ENCODE measurements at places on chromosomes 4 and X.

GRCh38 chr4:2761035-2761923 lies 5.1 kb upstream of the TNIP2 start:
- DNase-seq = no peak

DNA sequence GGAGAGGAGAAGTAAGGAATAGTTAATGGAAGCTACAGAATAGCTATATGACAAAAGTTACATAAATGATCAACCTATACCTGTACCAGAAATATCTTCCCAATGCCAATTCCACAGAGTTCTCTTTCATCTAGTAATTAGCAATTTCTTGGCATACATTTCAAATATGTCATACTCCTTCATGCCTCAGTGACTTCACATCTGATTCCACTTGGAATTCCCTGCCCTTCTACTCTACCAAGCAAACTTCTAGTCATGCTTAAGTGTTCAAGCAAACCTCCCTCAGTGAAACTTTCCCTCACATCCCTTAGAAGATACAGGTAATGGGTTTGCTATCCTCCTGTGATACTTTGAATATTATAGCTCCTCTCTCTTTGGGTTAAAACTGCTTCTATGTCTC lies 127.1 kb downstream of the KLHL13 start:
- no peak for DNase-seq

DNA sequence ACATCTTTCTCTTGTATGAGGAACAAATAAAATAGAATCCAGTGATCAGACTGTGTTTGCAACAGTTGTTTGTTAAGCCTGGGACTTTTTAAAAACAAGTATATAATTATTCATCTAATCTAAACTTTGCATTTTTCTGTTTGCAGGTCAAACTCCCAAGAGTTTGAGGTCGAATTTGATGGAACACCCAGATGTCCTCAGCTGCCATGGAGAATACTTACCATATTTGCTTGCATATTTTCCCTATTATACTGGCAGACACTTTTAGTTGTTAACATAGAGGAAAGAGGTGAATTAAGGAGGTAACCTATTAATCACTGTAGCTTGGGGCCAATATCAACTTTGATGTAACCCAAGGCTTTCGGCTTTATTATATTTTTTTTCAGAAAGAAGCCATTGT lies 401.5 kb upstream of the DIPK2B start:
- no peak for DNase-seq

- no peak for DNase-seq
Measured at GRCh38 chr4:17476853-17477252, 35.0 kb downstream of the QDPR start.

DNA sequence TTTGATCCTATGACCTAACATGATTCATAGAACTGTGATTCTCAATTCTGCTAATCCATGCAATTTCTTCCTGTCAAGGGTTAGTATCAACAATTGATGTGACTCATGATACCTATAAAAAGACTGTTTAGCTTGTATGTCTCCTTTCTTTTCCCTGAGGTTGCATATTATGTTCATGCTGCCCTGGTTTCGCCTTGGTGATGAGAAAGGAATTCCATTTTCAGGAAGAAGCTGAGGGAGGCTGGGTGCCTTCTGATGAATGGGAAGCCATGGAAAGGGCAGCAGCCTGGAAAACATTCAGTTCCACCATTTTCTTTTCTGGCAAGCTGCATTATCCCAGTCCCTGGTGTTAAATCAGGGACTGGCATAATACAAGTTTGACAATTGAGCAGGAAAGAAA lies 976.5 kb downstream of the RPA4 start:
- no peak for DNase-seq

- no peak for DNase-seq
Measured at GRCh38 chrX:151789179-151789800, 54.7 kb downstream of the CNGA2 start.

GRCh38 chr4:130233377-130234047 lies 1137.6 kb downstream of the C4orf33 start:
- DNase-seq = no peak

DNA sequence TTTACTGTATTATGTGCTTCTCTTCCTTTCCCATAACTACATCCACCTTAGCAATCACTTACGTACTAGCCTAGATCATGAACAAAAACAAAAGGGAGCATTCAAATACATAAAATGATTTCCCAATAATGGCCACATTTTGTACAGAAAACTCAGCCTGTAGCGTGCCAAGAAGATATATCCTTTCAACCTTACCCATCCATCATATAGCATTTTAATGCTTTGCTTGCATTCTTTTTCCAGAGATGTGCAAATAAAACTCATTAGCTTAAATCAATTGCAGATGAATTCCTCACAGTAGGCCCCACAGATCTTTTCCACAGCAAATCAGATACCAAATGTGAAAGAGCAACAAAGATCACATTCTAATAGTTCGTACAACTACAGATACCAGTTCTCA lies 20.8 kb downstream of the GRSF1 start:
- DNase-seq = no peak

DNA sequence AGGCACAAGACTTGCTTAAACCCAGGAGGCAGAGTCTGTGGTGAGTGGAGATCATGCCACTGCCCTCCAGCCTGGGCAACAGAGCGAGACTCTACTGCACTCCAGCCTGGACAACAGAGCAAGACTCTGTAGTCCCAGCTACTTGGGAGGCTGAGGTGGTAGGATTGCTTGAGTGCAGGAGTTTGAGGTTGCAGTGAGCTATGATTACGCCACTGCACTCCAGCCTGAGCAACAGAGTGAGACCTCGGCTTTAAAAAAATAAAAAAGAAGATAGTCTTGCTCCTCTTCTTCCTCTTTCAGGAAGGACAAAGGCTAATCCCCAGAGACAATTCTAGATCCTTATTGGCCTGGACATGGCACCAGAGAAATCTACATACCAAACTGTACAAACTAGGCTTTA lies 5.7 kb upstream of the PPEF2 start:
- no peak for DNase-seq

- peak; percentile 51 for DNase-seq
Measured at GRCh38 chrX:65034668-65035445, 58.6 kb upstream of the ZC4H2 start.

DNA sequence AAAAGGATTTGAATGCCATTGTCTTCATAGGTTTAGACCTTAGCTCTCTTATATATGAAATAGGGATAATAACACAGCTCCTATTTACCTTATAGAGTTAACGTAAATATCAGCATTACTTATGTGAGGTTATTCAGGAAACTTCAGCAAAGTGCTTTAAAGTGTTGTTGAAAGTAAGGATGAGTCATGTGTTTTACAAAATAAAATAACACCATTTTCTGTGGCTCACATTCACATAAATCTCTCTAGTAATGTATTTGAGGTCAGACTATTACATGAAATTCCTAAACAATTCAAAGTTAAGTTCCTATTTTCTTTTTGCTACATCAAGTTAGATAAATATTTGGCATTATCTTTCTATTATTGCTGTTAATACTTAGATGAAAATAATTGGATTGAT lies 2.9 kb downstream of the GNRHR start:
- DNase-seq = no peak

- no peak for DNase-seq
Measured at GRCh38 chrX:17788439-17788838, 51.1 kb downstream of the SCML1 start.

DNA sequence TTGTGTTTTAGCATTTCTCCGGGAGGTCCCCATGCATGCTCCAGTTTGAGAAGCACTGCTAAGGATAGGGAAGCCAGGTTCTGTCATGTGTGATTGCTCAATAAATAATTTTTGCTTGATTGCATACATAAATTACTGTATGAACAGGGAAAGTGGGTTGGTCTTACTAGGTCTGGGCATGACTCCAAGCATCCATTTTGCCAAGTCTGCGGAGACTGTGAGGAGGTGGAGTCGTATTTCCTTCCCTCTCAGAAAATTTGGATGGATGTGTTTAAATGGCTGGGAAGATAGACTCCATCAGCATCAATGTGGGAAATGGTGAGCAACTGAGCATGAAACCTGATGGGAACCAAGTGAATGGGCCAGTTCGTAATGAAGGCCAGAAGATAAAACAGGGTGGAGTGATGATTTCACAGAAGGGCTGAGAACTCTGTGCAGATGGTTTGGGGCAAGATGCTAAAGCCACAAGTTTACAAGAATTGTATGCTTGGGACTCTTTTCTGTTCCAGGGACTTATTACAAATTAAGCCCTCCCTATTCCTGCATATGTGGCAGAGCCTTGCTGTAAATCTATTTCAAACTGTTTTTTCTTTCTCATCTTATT lies 84.1 kb downstream of the NHS start:
- DNase-seq = no peak

DNA sequence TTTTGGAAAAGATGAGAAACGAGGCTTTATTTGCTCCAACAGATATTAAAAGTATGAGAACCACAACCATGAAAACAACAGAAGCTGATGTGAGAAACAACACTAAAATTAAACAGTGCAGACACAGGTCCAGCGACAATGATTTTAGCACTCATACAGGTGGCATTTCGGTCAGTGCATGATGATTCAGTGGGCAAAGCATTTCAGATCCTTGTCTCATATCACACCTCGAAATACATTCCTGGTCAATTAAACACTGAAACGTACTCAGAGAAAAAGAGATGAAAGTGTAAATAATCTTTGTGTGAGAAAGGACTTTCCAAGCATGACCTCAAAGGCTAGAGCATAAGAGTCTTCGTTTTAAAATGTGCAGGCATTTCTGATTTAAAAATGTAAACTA lies 85.2 kb downstream of the ACOX3 start:
- no peak for DNase-seq

DNA sequence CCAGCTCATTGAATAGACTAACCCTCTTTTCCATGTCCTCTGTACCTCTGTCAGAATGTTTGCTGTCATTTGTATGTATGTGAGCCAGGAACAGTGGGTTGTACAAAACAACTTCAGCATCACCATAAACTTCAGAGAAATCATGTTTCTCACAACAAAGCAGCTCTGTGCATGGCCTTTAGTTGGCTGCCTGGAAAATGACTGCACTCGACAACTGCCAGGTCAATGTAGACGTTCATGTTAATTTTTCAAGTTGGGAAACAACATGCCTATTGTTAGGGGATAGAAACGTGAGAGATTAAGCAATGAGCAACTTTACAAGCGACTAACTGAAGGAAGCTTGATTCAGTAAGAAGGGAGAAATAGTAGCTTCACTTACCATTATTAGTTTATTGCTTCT lies 17.9 kb upstream of the CXCL11 start:
- no peak for DNase-seq

- DNase-seq = no peak
Measured at GRCh38 chr4:166077782-166078181, 204.7 kb downstream of the TLL1 start.

- no peak for DNase-seq
Measured at GRCh38 chr4:1601533-1601835, 82.6 kb downstream of the FAM53A start.

DNA sequence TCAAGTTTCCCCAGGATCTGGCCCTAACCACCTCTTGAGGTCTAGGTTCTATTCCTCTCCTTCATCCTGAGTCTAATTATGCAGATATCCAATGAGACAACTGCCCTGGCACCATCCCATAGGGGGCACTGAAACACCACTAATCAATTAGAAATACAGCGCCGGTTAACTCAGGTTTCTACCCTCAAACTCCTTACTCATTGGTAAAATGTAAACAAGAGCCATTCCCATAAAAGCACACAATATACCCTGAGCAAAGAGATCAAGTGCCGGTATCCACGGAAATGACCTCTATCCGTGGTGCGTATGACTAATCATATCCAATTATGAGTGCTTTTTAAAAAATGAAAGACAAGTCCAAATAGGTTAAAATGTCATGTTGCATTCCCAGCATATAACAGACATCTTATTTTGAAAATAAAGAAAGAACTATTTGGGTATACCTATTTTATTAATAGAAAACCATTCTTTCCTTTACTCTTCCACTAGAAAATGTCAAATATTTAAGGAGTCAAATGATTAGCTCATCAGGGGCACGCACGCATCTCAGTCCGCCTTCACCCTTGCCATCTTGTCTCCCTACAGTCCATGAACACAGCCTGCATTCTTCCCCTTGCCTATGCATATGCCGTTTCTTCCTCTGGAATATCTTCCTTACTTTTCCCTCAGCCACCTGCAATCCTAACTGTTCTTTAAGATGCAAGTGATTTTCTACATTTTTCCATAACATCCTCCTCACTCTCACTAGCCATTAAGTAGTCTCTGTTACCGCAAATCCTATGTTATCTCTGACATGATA lies 141.1 kb downstream of the MAML3 start:
- DNase-seq = peak; percentile 28

- no peak for DNase-seq
Measured at GRCh38 chr4:150982557-150983233, 32.4 kb downstream of the LRBA start.

GRCh38 chrX:63918611-63919010 lies 133.6 kb upstream of the ARHGEF9 start:
- DNase-seq = no peak

- no peak for DNase-seq
Measured at GRCh38 chr4:74682567-74683359, 111.6 kb downstream of the BTC start.

- DNase-seq = no peak
Measured at GRCh38 chr4:168693750-168694490, 197.1 kb downstream of the PALLD start.

DNA sequence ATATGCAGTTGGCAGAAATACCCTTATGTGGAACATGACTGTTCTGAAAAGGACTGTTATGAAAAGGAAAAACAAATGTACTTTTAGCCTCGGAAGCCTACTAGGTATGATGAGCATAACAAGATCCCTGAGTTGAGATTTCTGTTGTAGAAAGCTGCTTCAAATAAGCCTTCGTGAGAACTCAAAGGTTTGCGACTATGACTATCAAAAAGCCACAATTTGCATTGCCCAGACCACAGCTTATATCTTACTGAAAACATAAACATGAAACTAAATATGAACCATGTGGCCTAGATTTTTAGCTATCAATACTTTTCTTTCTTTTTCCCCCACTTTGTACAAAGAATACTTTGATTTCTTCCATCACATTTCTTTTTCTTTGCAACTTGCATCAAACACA lies 398.2 kb upstream of the LCORL start:
- no peak for DNase-seq

DNA sequence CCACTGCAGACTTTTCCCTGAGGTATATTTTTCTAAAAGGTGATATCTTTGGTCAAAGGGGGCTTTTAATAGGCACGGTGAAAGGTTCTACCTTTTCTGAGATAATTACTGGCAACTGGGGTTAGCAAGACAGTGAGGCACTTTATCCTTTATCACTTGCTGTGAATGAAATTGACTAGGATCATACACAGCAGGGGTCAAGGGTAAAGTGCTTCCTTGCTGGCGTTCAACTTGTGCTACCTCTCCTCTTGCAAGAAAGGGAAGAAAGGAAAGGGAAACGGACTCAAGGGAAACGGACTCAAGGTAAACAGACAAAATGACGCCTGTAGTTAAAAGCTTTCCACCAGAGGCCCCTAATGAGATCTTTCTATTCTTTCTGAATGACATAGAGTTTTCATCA lies 78.6 kb upstream of the RAPGEF2 start:
- no peak for DNase-seq

Data from stimulated activated CD4-positive, alpha-beta T cell treated with anti-CD3 and anti-CD28 coated beads, Interleukin-1b, Interleukin-23, amount 100 ng/mL, for 1 hour (primary cell).